ENCODE measurements at places on chromosomes 6 and 20.

DNA sequence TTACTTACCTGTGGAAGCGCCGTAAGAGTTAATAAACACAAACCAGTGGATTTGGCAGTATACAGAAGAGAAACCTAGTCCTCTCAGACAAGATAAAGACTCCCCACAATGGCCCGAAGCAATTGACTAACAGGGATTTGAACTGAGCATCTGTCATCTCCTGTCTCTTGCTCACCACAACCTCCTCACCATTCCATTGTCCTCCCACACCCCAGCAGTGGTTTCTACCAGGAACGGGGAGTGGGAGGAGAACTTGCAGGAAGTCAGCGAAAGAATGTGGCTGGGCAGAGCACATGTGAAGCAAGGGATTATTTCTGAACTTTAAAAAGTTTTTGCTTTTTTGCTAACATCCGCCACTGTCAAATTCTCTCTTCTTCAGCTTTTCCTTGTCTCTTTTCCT, 24.6 kb upstream of the TAAR1 start:
- no peak for DNase-seq

DNA sequence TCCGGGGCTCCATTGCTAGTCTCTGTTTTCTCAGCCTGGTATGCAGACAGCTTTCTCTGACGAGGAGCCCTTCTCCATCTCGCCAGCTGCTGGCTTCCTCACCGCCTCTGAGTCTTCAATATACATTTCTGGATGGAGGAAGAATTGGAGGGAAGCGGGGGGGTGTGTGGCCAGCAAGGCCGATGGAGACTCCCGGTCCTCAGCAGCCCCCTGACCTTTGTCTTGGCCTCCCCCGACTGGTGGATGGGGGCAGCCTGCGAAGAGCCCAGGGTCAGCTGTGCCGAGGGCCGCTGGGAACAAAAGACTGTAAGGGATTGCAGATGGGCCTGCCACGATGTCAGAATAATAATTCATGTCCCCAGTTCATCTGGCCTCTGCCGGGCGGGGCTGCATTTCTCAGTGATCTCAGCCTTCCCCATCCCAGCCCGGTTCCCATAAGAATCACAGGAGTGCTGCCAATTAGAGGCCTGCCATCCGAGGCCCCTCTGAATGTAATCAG, 54.3 kb upstream of the STX16 start:
- peak; percentile 17 for DNase-seq

- DNase-seq: no peak
Observed at GRCh38 chr20:8020314-8021079, 936 bp upstream of the TMX4 start.

GRCh38 chr6:169890049-169890448, 138.6 kb downstream of the ERMARD start:
- DNase-seq: no peak

DNA sequence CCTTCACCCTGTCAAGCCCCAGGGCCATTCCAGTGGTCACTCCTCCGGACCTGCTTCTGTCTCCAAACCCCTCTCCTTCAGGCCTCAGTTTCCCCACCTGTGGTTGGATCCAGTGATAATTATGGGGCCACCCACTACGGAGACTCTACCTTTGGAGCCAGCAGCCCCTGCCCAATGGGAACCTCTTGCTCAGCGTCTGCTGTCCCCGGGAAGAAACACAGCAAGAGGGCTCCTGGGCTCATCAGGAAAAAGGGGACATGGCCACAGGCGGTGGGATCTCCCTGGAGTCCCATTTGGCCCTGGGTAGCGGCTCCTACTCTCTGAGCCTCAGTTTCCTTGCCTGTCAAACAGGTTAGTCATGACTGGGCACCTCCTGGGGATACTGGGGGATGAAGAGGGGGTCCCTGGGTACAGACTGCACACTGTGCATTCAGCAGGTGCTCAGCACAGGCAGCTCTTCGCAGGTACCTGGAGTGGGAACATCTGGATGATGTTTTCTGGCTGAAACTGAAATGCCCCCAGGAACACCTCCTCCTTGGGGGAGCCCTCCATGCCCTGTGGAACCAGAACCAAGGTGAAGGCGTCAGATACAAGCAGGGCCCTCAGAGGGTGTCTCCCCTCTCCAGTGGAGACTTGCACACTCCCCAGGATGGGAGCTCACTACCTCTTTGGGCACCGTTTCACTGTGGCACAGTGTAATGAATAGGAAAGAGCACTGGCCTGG, 19.4 kb downstream of the SUN5 start:
- DNase-seq: no peak

GRCh38 chr20:48623176-48623905, 204.5 kb downstream of the PREX1 start:
- DNase-seq: no peak

DNA sequence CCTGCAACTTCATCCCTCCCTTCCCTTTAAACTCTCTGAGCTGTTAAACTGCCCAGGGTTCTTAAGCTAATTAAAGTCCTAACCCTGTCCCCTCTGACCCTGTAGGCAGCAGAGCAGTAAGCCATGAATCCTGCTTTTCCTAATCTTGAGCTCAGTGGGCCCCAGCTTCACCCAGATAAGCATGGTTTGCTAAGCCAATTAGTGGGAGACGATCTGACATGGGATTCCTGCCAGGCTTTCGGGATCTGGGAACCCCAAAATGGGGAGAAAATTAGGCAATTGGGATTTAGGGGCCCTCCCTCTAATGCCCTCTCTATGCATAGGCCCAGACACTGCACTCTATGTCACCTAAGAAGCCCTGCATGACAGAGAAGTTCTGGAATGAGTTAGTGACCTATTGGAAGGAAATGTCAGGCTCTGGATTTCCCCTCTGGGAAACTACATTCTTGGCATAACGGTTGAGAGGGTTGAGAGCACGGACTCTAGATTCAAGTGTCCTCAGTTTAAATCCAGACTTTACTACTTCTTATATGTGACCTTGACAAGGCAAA, 4.6 kb downstream of the XKR7 start:
- DNase-seq: no peak

DNA sequence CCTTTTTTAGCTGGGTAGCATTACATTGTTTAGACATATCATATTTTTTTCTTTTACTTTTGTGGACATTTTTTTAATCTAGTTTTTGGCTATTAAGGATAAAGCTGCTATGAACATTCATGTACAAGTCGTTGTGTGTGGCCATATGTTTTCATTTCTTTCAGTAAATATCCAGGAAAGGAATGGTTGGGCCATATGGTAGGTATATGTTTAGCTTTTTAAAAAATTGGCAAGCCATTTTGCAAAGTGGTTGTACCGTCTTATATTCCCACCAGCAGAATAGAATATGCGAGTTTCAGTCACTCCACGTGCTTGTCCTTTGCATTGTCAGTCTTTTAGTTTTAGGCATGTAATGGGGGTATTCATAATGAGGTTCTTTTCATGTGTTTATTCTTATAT, 106.3 kb upstream of the NOX3 start:
- no peak for DNase-seq

- no peak for DNase-seq
Observed at GRCh38 chr6:42228305-42228704, 10.6 kb upstream of the MRPS10 start.

- no peak for DNase-seq
Observed at GRCh38 chr6:1599469-1599868, 10.2 kb upstream of the FOXC1 start.

GRCh38 chr20:50373674-50374286, 136.4 kb upstream of the PTPN1 start:
- DNase-seq: no peak

DNA sequence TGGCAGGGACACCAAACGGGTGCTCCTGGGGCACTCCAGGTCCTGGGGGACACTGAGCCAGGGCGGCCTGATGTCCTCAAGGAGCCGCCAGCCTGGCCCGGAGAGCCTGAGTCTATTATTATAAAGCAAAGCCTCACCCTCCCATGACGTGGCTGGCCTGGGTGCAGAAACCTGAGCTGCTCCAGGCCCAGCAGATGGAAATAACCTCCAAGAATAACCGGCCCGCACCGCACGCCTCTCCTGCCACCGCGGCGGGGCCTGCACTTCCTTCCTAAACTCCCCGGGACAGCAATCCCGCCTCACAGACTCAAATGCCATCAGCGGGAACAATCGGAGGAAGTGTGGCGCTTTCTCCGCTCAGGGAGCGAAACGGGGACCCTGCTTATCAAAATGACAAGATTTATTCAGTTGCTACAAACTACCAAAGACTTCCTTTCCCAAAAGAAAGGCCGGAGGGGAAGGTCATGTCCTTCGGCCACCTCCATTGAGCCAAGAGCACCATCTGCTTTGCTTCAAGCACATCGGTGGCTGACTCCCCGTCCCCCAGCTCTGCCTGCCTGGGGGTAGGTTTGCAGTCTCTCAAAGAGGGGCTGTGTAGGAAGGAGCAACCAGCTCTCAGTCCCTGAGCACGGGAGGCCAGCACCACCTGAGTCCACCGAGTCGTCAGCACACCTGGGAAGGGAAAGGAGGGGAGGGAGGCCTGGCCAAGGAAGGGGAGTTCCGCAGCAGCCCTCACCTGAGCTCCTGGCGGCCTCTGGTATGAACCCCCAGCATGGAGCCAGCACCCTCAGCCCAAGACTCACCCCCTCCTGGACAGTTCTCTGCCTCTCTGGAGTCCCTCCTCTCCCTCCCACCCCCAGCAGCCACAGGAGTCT, 78.6 kb upstream of the QKI start:
- no peak for DNase-seq

DNA sequence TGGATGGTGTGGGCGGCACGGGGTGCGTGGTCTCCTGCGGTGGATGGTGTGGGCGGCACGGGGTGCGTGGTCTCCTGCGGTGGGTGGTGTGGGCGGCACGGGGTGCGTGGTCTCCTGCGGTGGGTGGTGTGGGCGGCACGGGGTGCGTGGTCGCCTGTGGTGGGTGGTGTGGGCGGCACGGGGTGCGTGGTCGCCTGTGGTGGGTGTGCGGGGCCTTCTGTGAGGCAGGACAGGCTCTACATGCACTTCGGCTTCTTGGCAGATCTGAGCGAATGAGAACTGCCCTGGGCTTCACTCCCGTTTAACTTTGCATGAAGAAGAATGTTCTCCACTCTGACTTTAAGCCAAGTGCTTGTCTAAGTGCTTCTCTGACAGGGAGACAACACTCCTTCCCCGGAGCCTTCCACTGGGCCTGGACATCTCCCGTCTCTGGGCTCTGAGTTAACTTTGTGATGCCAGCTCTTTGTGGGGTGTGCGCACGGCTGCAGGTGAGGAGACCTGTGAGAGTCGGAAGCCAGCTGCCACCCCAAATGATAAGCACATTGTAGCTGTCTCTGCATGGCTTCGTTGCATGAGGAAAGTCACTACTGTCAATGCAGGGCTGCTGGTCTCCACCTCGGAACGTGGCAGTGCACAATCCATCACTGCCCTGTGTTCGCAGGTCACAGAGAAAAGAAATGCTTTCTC, 244.8 kb downstream of the DLL1 start:
- DNase-seq: no peak

- no peak for DNase-seq
Observed at GRCh38 chr6:42320762-42321161, 103.1 kb upstream of the MRPS10 start.

DNA sequence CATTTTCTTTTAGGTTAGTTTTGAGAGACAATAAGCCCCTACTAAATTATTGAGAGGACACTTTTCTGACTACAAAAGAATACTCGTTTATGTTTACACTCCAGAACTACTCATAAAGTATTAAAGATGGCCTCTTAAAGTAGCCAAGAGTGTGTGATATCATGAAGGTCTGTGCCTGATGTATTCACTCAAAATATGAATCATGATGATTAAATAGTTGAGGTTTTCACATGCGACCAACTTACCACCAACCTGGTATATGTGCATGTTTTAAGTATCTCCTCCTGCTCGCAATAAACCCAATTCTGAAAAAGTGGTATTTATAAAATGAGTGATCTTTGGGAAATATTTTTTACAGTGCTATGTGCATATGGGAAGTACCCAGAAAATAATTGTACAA, 43.9 kb downstream of the IL20RA start:
- DNase-seq: no peak

DNA sequence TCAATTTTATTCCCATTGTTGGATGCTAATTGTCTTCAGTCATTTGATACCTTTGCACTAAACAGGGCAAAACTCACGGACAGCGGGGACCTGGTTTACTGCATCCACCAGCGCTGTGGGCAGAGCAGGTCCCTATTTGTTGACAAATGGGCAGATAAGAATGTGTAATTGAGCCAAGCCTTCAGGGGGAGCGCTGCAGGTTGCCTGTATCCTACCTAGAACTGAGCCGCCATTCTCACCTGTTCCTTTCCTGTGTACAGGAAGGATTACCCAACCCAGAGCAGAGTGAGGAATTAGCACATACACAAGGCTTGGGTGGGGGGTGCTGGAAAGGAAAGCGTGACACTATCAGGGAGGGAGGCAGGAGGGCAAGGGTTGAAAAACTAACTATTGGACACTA, 89.1 kb upstream of the FOXA2 start:
- no peak for DNase-seq

GRCh38 chr6:153938876-153939275, 100.2 kb upstream of the OPRM1 start:
- no peak for DNase-seq

DNA sequence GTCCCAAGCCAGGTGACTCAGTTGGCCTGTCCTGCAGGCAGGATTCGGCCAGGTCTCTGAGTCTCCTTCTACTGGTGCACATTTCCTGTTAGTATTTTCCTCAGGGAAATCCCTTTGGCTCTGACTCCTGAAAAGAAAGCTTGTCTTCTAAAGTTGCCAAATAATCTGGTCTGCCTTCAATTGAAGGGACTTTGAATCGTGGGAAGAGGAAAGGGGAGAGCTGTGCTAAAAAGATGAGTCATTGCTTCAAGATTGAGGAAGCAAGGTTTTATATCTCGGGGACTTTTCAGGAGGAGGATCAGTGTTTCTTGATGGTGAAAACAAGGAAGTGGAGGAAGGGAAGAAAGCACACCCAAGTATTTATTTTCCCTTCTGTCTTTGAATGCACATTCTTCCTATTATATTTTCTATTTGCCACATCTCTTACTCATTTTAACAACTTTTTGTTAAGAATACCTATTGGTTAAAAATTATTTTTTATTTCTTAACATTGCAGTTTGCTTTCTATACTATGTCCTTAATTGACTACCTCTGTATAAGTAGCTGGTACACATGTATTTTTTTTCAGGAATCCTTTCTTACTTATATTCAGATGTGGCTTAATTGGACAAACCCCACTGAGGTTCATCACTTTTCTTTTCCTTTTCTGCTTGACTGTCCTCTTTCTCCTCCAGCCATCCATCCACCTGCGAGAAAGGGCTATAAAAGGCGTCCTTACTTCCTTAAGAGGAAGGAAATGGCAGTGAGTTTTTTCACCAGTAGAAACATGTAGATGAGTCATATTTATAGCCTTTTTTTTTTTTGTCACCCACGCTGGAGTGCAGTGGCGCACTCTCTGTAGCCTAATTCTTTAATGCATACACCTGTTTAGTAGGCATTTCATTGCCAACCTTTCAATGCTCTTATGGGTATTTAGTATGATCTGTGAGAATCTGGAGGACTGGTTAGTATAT, 15.0 kb upstream of the IFNGR1 start:
- no peak for DNase-seq

DNA sequence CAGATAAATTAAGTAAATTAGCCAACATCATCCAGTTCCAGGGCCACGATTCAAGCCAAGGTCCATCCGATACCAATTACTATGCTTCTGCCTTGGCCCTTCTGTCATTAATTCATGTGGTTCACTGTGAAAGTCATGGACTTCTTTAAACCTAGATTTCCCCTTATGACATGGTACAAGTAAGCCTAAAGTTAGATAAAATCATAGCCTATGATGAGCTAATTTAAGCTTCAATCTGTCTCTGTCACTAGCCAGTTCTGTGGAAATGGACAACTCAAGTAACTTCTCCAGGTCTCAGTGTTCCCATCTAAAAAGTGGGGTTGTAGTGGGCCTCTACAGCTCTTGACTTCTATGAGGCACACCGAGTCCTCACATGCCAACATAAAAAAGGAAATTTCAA, 225.5 kb upstream of the MARCKS start:
- no peak for DNase-seq

- DNase-seq: peak; percentile 16
Observed at GRCh38 chr6:15763837-15764236, 101.0 kb upstream of the DTNBP1 start.

All from frontal cortex (tissue), 4 donors.